Kidney (tissue), 22 donors: ENCODE measurements at places on chromosomes 7 and 10. TPM values are rescaled to one million over a fixed set of nuclear protein-coding genes. Genes with fewer than 3 reads are reported as not detected.

MKI67 gene
- total RNA-seq = 2.4 TPM

OLAH gene
- 0.50 TPM for total RNA-seq

NEUROD6 gene
- not detected for total RNA-seq

NODAL gene
- not detected for total RNA-seq

ADAM22 gene
- 7.9 TPM for total RNA-seq

ANKRD61 gene
- total RNA-seq = 0.19 TPM

SFRP5 gene
- 0.31 TPM for total RNA-seq

TACR2 gene
- 0.38 TPM for total RNA-seq

GRCh38 chr7:144391823-144392255 lies 11.7 kb downstream of the NOBOX start:
- no peak for DNase-seq
- no peaks in the 10 kb centered on the region for H3K4me1 ChIP-seq
- H3K4me3 ChIP-seq = peak overlapping the region; percentile 28
- no peak overlapping the region for H3K27ac ChIP-seq
- H3K27me3 ChIP-seq = no peaks in the 10 kb centered on the region
- H3K36me3 ChIP-seq = no peaks in the 10 kb centered on the region

GRCh38 chr7:30171766-30172447 lies 37.1 kb downstream of the MTURN start:
- H3K36me3 ChIP-seq = no peaks in the 10 kb centered on the region
- H3K27ac ChIP-seq = peak overlapping the region; percentile 72
- no peaks in the 10 kb centered on the region for H3K27me3 ChIP-seq
- peaks cover 27% of the 10 kb centered on the region for H3K4me1 ChIP-seq
- H3K4me3 ChIP-seq = no peak overlapping the region
- DNase-seq = no peak

GRCh38 chr7:28096713-28097112 lies 83.9 kb downstream of the JAZF1 start:
- no peaks in the 10 kb centered on the region for H3K4me1 ChIP-seq
- H3K36me3 ChIP-seq = no peaks in the 10 kb centered on the region
- H3K4me3 ChIP-seq = no peak overlapping the region
- no peak for DNase-seq
- no peak overlapping the region for H3K27ac ChIP-seq
- no peaks in the 10 kb centered on the region for H3K27me3 ChIP-seq

GRCh38 chr7:95649546-95649945 lies 53.2 kb upstream of the PDK4 start:
- no peak for DNase-seq
- no peak overlapping the region for H3K27ac ChIP-seq
- no peaks in the 10 kb centered on the region for H3K36me3 ChIP-seq
- H3K4me3 ChIP-seq = no peak overlapping the region

DNA sequence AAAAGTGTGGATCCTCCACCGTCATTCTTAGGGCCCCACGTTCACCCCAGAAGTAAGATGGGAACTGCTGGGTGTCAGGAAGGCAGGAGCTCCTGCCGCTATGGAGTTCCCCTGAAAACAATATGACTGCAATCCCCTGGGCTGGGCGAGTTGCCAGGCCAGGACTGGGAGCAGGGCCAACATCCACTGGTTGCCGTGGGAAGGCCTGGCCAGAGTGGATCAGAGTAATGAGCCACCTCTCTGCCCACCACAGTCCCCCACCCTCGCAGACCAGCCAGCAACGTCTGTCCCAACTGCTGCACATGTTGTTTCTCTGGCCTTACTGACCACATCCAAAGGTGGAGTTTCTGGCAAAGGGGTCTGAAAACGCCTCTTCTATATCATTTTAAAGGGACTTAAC lies 86.6 kb downstream of the STRA8 start:
- H3K36me3 ChIP-seq = no peaks in the 10 kb centered on the region
- H3K4me1 ChIP-seq = peaks cover 5% of the 10 kb centered on the region
- no peaks in the 10 kb centered on the region for H3K27me3 ChIP-seq
- no peak for DNase-seq
- H3K4me3 ChIP-seq = no peak overlapping the region
- H3K27ac ChIP-seq = no peak overlapping the region

- no peaks in the 10 kb centered on the region for H3K4me1 ChIP-seq
- no peak overlapping the region for H3K4me3 ChIP-seq
- no peak for DNase-seq
- H3K27ac ChIP-seq = no peak overlapping the region
Observed at GRCh38 chr7:21159506-21159905, 268.4 kb upstream of the SP4 start.

GRCh38 chr10:34835908-34836508 lies 20.9 kb upstream of the PARD3 start:
- H3K27me3 ChIP-seq = no peaks in the 10 kb centered on the region
- no peak overlapping the region for H3K4me3 ChIP-seq
- no peaks in the 10 kb centered on the region for H3K4me1 ChIP-seq
- H3K27ac ChIP-seq = no peak overlapping the region
- peak; percentile 90 for DNase-seq

DNA sequence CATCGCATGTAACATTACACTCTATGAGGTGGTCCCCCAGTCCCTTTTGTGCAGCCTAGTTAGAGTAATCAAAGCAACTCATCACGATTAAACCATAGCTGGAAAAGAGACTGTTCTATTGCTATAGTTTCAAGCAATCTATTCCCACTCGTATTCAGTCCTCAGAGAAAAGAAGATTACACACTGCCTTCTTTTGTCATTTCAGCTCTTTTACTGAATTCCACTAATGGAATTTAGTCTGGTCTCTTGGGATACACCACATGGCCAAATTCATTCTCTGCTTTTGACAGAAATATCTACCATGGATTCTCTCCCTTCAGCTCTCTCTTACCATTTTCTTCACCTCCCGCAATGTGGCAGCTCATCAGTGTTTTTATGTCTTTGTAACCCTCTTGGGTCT lies 108.9 kb upstream of the HDAC9 start:
- H3K4me3 ChIP-seq = no peak overlapping the region
- H3K27me3 ChIP-seq = no peaks in the 10 kb centered on the region
- no peaks in the 10 kb centered on the region for H3K4me1 ChIP-seq
- no peaks in the 10 kb centered on the region for H3K36me3 ChIP-seq
- no peak for DNase-seq
- no peak overlapping the region for H3K27ac ChIP-seq

DNA sequence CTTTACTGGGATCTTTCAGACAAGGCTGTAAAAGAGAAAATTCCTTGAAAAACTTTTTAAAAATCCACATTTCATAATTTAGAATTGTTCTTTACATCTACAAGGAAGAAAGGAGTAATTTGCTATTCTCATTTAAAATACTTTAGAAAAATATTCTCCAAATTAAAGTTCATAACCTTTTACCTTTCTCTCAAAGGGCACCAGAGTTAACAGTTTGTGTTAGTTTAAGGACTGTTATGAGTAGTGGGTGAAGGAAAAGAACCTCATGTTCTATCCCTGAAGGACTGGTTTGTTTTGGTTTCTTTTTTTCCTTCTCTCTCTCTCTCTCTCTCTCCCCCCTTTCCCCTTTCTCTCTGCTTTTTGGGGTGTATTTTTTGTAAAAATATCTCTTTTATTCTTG lies 4.1 kb downstream of the AGMO start:
- H3K27ac ChIP-seq = no peak overlapping the region
- no peaks in the 10 kb centered on the region for H3K36me3 ChIP-seq
- H3K4me1 ChIP-seq = no peaks in the 10 kb centered on the region
- H3K4me3 ChIP-seq = no peak overlapping the region
